ENCODE measurements at places on chromosomes 13 and 19.

DNA sequence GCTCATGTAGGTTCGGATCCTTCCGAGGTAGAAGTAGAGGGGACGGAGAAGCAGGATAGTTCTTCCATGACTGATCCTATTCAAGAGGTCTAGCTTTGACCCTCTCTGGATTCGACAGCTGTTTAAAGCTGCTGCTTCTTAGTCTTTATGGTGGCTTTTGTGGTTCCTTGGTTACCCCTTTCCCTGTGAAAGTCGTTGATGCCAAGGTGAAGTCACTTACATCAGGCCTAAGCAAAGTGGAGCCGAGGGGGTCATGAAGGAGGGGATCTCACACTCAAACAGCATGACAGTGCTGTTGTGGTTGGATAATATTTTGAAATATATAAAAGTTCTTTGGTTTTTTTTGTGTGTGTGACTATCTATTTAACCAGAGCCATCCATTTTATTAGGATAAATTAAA, 8.1 kb downstream of the CCDC70 start:
- no peak for DNase-seq

GRCh38 chr13:60671386-60671785, 274.4 kb downstream of the TDRD3 start:
- no peak for DNase-seq

DNA sequence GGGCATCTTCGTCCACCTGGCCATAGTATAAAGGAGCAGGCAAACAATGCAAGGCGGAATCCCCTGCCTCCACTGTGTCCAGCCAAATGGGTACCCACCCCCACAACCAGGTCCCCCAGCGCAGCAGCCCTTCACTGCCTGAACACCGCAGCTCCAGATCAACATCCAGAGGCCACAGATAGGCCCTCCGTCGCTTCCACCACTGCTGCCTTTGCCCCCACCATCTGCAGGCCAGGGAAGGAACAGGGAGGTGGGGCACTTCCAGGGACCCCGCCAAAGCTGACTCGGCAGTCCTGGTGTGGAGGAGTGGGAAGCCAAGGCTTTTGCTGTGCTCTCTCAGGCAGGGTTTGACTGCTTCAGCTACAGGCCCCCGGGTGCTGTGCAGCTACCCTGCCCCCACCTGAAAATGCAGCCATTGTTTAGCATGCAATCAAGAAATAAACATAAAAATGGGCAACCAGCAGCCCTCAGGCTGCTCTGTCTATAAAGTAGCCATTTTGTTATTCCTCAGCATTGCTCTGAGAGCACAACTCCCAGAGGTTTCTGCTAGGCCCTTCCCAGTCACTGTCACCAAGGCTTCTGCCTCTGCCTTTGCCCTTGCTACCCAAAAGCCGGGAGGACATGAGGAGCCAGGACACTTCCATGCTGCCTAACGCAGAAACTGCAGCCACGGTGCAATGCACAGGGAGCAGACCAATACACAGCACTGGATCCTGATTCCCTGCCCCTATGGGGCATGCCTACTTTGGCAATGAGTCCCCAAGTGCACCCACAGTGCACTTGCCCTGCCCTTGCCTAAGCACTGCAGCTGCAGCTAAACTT, 733.2 kb upstream of the KLHL1 start:
- no peak for DNase-seq

DNA sequence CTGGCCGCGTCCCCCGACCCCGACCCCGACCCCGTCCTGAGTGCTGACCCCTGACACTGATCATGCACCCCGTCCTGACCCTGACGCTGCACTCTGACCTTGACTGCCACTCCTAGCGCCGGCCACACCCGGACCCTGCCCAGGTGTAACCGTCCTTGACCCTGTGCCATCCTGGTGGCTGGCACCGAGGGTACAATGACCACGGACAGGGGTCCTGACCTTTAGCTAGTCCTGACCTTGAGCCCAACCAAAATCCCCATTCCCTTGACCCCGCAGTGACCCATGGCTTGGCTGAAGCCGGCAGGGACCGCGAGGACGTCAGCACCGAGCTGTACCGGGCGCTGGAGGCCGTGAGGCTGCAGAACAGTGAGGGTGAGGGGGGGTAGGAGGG, 25.9 kb downstream of the CLEC4M start:
- DNase-seq: no peak

DNA sequence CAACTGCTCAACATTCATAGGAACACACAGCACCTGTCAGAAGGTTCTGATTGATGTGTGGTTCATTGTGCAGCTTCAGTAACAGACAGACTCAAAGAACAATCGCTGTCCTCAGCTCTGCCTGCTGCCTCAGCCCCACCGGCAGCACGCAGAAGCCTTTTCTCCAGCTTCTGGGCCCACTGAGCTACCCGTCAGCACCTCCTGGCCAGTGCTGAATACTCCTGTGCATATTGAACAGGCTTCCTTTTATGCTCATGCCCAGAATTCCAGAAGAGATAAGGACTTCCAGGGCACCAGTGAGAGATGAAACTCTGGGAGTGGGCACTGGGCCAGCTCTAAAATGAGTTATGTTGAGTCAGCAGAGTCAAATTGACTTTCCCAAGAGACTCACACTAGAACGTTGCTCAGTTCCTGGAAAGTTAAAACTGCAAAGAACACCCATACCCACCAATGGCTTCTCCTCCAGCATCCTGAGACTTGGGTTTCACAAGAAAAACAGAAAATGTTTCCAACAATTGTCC, 119.3 kb downstream of the COL4A1 start:
- no peak for DNase-seq

Measured in GM12865 (cell line).